GM03348 (cell line): ENCODE measurements at places on chromosomes 6 and 20.

DNA sequence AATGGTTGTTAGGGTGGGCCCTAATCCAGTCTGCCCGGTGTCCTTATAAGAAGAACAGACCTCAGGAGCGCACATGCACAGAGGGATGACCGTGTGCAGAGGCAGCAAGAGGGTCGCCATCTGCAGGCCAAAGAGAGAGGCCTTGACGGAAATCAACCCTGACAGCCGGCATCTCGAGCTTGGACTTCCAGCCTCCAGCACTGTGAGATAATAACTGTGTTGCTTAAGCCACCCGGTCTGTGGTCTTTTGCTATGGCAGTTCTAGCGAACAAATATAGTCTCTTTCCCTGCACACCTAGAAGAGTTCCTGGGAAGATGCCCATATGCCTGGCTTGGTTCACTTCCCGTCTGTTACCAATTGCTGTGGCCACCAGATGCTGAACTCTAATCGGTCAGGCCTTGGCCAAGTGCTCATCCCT is 35.3 kb upstream of the PTGIS start:
- DNase-seq, result peak; percentile 43

DNA sequence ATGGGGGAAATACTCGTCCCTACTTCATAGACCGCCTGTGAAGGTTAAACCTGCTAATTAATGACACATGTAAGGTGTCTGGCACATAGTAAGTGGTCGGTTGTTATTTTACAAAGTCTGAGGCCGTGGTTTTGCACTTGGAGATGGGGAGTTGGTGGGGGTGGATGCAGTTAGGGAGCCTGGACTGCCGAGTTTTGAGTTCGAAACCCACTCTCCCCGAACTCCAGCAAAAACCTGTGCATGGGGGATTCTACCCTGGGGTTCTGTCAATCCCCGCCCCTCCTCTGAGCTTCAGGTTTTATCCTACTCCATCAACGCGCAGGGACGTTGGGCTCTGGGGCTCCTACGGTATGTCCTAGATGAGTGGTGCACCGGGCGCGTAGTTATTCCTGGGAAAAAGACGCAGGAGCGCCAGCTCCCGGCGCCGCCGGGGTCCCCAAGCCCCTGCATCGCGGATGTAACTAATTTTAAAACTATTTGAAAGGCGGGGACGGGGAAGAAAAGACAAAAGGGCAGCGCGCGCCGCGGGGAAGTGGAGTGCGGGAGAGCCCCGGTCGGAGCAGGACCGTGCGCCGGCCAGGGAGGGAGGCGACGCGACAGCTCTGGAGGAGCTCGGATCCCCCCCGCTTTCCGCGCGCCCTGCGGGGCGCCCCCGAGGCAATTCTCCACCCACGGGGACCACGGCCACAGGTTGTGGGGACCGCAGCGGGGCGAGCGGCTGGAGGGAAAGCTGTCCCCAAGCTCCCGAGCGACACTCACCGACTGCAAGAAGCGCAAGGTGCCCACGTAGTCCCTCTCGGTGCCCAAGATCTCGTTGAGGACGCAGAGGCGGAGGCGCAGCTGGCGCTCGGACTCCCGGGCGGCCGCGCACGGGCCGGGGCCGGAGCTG is 672 bp downstream of the PREX1 start:
- DNase-seq, result peak; percentile 46

DNA sequence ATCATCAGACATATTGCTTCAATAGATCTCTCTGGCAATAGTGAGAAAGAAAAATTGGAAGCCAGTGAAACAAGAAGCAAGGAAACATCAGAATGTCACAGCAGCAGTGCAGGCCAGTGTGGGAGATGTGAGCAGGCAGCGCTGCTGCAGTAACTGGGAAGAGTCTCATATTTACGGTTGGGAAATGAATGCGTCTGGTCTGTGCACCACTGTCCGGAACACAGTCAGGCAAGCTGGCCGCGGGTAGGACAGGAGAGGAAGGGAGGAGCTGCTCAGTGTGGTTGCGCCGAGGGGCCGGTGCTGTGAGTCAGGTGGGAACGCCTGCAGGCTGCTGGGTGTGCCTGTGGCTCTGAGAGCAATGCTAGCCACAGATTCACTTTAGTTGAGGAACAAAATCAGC is 6.4 kb upstream of the PSMG4 start:
- DNase-seq, result no peak

DNA sequence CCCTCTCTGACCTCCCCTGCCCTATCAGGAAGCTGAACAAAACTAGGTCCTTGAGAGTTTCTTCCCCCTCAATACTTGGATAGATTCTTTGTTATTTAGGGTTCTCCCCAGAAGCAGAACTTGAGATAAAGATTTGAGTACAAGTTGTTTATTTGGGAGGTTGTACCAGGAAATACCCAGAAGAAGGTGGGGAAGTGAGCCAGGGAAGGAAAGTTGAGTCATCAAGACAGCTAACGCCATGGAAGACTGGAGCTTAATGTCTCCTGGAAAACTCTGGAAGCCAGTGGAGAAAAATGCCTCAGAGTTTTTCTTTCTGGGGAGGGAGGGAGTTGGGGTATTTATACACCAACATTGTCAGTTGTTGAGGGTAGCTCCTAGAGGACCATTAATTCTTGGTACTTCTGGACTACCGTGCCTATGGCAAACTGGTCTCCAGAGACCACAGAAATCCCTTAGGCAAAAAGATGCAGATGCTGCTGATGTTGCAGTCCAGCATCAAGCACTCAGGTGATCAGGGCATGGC is 102.6 kb upstream of the ZFP64 start:
- DNase-seq, result no peak

GRCh38 chr20:9032758-9033157 is 36.1 kb upstream of the PLCB4 start:
- DNase-seq, result no peak

DNA sequence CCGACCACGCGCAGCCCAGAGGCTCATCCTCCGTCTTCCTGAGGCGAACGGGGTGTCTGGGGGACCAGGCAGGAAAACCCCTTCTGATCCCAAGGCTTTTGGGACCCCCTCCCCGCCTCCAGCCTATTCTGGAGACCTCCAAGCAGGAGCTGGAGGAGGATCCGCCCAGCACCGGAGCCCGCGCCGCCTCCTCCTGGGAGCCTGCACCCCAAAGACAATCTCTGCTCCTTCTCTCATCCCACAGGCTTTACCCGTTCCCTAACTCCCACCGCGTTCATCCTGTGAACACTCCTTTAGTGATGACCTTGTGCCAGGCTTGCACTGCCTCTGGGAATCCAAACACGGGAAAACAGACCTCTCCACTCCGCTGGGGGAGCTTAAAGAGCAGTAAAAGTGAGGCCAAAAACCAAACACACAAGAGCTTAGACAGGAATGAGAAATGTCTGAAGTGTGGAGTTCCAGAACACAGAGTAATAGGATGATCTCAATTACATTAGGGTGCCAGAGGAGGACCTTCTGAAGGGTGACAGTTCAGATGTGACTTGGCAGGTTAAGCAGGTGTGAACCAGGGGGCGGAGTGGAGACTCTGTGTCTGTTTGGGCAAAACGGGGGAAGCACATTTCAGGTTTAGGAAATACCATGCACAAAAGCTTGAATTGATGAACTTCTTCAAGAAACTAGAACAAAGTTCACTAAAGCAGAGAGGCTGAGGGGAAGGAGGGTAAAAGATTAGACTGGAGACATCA is 7.6 kb downstream of the HLA-DRB5 start:
- no peak for DNase-seq

- no peak for DNase-seq
Observed at GRCh38 chr6:161379834-161380582, 106.1 kb upstream of the AGPAT4 start.

DNA sequence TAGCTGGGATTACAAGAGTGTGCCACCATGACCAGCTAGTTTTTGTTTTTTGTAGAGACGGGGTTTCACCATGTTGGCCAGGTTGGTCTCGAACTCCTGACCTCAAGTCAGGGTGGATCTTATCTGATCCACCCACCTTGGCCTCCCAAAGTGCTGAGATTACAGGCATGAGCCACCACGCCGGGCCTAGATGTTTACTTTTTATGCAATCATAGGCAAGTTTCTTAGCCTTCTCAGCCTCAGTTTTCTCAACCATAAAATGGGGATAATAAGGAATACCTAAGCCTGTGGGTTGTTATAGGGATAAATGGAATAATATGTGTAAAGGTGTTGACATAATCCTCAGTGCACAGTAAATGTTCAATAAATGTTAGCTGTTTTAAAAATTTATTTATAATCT is 9.8 kb downstream of the SPATS1 start:
- DNase-seq, result no peak

- no peak for DNase-seq
Observed at GRCh38 chr20:21234324-21234723, 68.8 kb upstream of the XRN2 start.

DNA sequence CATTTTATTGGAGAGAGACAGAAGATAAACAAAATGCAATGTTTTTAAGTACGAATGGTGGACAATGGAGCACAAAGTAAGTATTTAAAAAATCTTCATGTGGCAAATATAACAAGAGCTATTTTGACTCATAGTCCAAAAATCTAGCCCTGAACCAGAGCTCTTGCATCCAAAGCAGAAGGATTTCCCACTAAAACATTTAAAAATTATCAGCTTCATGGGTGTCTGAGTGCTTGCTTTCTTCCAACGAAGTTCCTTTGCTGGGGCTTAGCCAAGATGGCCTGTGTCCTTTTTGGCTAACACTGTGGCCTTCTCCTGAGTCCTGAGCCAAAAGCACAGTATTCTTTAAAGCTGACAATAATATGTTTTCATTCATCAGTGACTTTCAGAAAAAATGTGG is 161.7 kb downstream of the RIMS1 start:
- DNase-seq, result peak; percentile 29

- no peak for DNase-seq
Observed at GRCh38 chr6:105282631-105283585, 103.1 kb upstream of the POPDC3 start.

DNA sequence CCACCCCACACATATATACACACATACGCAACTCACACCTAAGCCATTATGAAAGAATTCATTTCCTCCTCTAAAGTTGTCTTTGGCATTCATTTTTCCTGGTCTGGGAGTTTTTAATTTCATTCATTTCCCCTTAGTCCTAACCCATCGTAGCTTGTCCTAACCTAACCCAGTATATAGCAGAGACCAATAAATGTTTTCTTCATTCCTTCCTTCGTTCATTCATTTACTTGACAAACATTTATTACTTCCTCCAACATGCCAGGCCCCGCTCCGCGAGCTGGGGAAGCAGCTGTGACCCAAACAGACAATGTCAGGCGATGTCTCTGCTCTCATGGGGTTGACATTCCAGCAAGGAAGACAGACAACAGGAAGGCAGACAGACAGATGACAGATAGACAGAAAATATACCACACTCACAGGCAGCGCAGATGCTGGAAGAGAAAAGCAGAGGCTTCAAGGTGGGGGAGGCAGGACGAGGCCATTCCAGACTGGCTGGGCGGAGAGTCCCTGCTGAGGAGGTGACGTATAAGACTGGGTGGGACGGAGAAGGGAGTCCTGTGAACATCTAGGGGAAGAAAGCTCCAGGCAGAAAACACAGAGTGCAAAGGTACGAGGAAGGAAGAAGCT is 33.7 kb upstream of the SIRPA start:
- peak; percentile 91 for DNase-seq

GRCh38 chr20:43658069-43658722 is 8.7 kb upstream of the MYBL2 start:
- no peak for DNase-seq
